ENCODE measurements at places on chromosomes 16 and 17.

DNA sequence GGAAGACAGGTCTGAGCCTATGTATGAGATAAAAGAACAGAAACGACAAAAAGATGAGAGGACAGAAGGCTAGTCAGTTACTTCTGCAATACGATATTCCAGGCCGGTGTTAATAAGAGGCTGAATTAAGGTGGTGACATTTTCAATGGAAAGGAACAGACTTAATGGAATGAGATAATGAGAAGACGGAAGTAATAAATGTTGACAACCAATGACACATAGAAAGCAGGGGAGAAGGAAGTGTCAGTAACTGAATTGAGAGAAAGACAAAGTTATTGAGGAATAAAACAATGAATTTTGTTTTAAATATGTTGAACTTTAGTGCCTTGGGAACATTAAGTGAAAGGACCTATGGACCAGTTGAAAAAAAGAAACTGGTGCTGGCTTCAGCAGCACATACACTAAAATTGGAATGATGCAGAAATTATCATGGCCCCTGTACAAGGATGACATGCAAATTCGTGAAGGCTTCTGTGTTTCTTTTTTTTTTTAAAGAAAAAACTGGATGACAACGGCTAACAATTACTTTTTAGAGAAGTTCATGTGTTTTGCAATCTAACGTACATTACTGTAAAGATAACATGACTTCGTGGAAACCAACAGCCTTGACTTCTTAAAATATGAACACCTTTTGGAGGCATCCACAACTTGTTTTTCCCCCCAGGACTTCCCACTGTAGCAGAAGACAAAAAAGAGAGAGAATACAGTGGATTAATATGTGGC lies 18.5 kb upstream of the CPD start:
- DNase-seq, result no peak

- no peak for DNase-seq
These were observed 1.1 kb downstream of the DCUN1D3 start for GRCh38 chr16:20899071-20899470.

DNA sequence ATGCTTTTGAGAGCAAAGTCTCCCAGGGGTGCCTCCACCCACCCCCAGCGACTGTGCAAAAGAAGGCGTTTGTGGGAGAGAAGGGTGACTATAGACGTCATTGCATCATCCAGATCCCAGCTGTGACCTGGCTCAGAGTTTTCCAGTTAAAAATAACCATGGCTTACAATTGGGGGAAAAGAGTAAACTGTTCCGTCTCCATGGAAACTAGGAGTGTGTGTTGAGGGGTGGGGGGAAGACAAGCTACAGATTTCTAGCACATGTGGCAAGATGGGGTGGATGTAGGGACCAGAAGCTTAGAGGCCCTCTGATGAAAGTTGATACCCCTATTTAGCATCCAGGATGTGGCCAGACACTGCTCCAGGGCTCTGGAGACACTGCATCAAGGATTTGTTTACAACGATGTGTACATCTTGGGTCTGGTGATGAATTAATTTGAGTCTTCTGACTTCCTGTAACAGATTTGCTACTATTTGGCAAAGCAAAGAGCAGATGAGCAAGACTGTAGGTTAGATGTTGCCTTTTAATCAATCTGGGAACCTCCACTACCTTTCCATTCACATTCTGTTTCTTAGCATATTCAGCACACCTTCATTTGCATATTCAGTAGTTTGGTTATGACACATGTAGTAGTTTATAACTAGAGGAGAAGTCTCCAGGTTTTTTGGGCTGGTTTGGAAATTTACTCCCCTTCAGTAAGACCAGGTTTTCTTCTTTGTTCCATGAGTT lies 6.2 kb upstream of the DUSP14 start:
- DNase-seq, result no peak

GRCh38 chr16:81482329-81483063 lies 37.9 kb downstream of the CMIP start:
- DNase-seq, result no peak

- DNase-seq, result peak; percentile 93
These were observed 5.2 kb downstream of the ASGR1 start for GRCh38 chr17:7173687-7174602.

GRCh38 chr16:84198401-84198800 lies 7.4 kb downstream of the ADAD2 start:
- no peak for DNase-seq

DNA sequence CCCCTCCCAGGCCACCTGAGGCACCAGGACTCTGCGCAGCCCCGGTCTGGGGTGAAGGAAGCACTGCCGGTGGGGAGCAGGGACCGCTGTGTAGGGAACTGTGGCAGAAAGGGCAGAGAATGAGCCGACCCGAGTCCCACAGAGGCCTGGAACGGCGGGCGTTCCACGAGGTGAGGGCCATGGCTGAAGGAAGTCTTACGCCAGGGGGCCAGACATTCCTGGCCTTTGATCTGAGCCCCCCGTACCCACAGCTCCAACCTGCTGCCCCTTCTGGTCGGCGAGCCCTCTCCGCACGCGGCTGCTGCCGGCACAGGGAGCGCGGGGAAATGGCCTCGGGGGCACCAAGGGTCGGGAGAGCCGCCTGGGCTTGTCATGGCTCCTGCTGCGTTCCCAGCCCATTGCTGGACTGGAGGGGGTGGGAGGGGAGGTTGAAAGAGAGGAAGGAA lies 1.4 kb upstream of the WNT3 start:
- DNase-seq, result peak; percentile 56
